ENCODE measurements at places on chromosomes 1 and 21.

DNA sequence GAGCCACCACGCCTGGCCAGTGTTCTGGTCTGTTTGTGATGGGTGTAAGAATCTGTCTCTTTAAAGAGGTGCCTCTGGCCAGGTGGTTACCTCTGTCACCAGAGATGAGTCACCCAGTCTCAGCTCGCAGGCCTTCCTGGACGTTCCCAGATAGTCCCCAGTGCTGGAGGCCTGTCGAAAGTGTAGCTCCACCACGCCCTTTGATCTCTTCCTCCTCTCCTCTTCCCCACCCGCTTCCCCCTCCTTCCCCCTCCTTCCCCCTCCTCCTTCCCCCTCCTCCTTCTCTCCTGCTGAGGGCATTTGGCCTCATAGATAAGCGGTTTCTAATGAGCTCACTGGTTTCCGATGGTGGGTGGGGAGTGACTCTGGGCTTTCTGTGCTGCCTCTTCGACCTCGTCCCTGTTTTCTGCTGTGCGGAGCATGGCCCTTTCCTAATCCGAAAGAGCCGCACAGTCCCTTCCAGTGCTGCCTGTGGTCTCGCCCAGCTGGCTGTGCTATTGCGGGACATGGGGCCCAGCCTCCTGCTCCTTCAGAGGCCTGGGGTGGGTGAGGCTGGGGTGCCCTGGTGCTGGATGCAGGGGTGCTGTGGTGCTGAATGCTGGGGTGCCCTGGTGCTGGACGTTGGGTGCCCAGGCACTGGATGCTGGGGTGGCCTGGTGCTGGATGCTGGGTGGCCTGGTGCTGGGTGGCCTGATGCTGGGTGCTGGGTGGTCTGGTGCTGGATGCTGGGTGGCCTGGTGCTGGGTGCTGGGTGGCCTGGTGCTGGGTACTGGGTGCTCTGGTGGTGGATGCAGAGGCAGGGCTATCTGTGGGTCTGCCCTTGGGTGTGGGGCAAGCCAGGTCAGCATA lies 19.2 kb downstream of the AGPAT3 start:
- no peak for DNase-seq

- DNase-seq, result no peak
These were observed 32.2 kb downstream of the EVI5 start for GRCh38 chr1:92752719-92753118.

- DNase-seq, result no peak
These were observed 52.0 kb upstream of the RPL11 start for GRCh38 chr1:23639460-23640095.

DNA sequence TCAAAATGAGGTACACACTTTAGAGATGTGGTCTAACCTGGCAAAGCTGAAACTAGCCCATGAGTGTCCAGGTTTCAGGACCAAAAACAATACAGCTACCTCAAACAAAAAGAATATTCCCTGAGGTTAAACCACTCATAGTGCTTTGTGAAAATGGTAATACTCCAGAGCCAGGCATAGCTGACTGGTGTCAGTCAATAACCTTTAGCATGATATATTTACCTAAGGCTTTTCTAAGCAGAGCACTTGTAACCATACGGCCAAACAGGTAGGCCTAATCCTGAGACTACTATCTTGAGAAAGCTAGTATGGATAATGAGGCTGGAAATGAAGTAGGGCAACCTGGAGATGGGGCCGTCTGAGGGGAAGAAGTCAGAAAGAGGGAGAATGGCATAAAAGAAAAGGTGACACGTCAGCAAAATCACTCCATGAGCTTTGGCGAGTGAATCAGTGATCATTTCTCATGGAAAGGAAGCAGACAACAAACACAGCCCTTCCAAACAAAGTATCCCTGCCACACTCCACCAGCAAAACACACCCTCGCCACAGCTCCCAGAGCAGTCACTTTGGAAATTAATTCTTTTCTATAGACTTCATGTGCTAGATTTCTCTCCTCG lies 1.7 kb upstream of the LRRC52 start:
- no peak for DNase-seq

GRCh38 chr1:189669846-189670245 lies 807.8 kb downstream of the BRINP3 start:
- DNase-seq, result no peak

DNA sequence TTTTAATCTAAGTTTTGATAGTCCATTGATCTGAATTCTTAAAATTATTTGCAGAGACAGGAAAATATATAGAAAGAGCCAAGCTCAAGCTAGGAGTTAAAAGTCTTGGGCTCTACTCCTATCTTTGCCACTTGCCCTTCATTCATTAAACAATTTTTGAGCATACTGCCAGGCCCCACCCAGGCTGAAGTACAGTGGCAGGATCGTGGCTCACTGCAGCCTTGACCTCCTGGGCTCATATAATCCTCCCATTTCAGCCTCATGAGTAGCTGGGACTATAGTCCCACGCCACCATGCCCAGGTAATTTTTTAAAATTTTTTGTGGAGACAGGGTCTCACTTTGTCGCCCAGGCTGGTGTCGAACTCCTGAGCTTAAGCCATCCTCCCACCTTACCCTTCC lies 8.2 kb downstream of the TRMT13 start:
- no peak for DNase-seq

DNA sequence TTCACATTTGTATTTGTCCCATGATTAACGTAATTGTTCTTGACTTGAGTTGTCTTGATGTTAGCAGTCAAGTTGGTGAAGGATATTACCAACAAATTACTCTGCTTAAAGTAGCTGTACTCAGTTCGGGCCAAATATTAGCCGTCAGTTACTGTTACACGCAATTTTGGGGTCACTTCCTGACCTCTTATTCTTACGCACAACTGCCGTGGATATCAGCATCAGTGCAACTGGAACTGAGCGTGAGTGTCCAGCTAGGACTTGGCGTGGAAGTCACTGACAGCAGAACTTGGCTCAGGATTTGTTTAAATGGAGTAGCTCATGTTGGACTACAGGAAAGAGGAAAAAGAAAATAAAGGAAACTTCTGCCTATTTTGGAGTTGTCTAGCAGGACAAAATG lies 56.4 kb downstream of the ADAMTS1 start:
- DNase-seq, result no peak

DNA sequence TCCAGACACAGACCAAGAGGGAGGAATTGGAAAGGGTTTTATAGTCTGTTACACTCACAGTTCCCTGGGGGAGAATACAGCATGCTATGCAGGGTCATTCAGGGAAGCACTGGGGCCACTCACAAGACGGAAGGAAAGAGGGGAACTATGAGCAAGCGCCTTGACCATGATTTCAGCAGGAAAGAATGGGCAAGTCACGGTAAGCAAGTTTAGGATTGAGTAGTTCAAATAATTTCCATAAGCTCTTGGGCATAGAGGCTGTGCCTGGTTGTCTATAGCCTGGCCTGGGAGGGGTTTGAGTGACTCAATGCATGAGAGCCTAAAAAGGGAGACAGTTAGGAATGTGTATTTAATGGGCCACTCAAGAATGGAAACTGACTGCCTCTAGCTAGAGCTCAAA lies 176.7 kb downstream of the TTLL7 start:
- no peak for DNase-seq

DNA sequence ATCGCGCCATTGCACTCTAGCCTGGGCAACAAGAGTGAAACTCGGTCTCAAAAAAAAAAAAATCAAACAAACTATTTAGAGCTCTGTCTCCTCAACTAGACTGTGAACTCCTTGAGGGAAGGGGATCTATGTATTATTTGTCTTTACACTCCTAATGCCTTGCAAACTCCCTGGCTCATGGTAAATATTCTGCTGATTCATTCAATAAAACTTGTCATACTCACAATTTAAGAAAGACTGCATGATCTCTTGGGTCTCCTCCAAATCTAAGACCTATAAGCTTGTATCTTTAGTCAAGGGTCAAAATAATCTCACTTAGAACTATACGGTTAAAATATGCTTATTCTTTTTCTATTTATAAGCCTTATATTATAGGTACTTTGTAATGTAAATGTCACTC lies 90.3 kb upstream of the NR5A2 start:
- DNase-seq, result no peak

- DNase-seq, result no peak
These were observed 1.0 kb upstream of the SYNJ1 start for GRCh38 chr21:32728848-32729247.

- no peak for DNase-seq
These were observed 3.0 kb upstream of the RGS2 start for GRCh38 chr1:192805832-192806323.

- DNase-seq, result no peak
These were observed 65.5 kb downstream of the PRKAA2 start for GRCh38 chr1:56710646-56711045.

- no peak for DNase-seq
These were observed 39.1 kb upstream of the NHLH2 start for GRCh38 chr1:115879977-115880376.

GRCh38 chr1:89754518-89754917 lies 66.3 kb upstream of the LRRC8D start:
- DNase-seq, result no peak

DNA sequence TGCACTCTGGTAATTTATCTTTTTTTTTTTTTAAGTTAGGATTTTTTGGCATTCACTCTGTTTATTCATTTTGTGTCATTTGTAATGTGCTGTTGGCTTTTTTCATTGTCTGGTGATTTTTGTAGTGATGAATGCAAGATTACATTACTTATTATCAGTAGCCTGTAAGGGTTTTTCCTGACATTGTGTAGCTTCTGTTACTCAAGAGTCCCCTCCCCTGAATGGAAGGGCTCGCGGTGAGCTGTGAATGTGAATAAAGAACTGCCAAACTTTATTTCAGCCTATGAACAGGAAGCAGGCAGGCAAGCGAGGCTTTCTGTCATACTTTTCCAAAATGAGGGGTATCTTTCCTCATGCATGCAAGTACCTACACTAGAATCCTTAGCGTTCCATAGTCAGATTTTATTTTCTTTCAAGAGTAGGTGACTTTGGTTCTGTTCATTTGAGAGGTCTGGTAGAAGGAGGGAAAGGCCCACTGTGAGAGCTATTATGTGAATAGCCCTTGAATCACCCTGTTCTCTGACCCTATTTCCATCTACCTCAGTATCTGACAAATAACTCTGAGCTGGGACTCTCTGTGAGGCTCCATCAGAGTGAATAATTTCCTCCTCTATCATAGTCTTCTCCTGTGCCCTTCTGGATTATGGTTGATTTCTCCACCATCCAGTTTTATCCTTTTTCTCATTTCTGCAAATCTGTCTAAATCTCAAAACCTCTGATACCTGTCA lies 114.0 kb downstream of the CD247 start:
- DNase-seq, result no peak

GRCh38 chr21:46598581-46599572 lies 6.0 kb downstream of the S100B start:
- no peak for DNase-seq

- no peak for DNase-seq
These were observed 35.7 kb downstream of the NRIP1 start for GRCh38 chr21:15029077-15029476.

DNA sequence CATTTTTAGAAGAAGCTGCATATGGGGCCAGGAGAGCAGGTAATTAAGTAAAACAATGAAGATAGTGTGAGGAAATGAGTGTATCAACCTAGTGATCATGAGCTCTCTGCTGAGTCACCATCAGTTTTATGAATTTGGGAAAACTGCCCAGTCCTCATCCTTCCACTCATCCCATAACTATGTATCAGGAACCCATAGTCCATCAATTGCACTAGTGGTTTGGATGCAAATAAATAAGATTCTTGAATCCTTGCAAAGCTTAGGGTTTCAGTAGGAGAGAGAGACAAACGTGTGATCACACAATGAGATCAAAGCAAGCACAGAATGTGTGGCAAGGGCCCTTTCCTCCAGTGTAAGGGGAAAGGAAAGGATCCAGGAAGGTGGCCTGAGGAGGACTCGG lies 145.6 kb downstream of the ZZZ3 start:
- no peak for DNase-seq

DNA sequence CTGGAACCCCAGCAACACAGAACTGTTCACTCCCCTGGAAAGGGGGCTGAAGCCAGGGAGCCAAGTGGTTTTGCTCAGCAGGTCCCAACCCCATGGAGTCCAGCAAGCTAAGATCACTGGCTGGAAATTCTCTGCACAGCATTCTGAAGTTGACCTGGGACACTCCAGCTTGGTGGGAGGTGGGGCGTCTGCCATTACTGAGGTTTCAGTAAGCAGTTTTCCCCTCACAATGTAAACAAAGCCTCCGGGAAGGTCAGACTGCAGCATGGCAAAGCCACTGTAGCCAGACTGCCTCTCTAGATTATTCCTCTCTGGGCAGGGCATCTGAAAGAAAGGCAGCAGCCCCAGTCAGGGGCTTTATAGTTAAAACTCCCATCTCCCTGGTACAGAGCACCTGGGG lies 59.7 kb downstream of the INKA2 start:
- DNase-seq, result no peak

DNA sequence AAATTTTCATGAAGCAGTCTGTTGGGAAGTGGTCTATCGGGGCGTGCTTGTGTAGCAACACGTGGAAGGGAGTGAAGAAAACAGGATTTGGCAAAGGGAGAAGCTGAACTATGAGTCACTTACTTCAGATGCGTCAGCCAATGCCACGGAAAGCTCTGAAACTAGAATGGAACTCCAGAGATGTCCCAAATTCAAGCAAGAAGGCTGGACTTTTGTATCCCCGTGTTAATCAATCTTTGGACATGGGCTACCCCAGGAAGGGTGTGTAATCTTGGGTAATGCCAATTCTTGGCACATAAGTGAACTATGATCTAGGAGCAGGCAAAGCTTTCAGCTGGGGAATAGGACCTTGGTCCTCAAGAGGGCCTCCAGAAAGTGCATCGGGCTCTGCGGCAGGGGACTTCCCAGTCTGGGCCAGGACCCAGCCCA lies 102.6 kb downstream of the ADSS2 start:
- DNase-seq, result no peak

DNA sequence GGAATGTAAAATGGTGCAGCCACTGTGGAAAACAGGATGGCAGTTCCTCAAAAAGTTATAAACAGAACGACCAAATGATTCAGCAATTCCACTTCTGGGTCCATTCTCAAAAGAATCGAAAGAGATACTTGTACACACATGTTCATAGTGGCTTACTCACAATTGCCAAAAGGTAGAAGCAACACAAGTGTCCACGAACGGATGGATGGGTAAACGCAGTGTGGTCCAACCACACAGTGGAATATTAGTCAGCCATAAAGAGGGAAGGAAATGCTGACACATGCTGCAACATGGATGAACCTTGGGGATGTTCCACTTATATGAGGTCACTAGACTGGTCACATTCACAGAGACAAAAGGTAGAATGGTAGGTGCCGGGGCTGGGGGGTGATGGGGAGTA lies 5.3 kb downstream of the KRTAP10-1 start:
- no peak for DNase-seq

- no peak for DNase-seq
These were observed 271.8 kb downstream of the RRAGC start for GRCh38 chr1:38587766-38588165.

- DNase-seq, result no peak
These were observed 147.9 kb upstream of the RGS18 start for GRCh38 chr1:192010406-192010805.

All from cerebellar nuclear complex (tissue), 1 donor.